NCI-H1092 (cell line): ENCODE measurements at places on chromosomes 5 and 9.

DNA sequence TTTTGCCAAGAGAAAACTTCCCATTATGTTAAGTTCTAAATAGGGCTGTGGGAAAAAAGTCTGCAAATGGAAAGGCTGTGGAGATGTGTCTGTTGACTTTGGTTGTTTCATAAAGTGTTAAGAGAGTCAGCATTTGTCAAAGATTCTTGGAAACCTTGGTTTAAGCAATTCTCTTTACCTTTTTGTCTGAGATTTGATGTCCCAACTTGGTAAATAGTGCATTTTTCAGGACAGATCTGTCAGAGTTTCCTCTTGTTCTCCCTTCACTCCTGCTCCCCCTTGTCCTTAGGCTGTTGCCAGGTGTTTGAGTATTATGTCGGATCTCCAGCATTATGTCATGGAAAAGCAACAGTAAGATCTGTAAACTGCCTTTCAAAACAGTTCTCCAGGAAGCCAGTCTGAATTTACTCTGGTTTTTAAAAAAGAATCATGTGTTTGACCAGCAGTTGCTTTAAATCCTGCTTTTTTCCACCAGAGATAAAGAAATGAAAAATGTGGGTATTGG lies 79.1 kb upstream of the ADAMTSL1 start:
- peak; percentile 17 for DNase-seq

DNA sequence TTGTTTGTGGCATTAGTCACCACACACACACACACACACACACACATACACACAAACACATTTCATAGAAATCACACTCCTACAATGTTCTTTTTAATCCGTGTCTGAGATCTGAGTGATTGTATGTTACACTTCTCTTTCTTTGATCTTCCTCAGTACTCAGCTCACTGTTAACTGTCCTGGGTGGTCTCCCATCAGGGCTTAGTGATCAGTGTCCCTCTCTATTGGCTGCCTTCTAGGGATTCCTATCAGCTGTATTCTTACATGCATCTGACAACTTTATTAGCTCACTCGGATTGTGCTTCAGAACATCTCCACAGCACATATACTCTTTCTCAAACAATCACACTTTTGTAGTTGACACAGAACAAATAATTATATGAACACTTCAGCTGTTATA lies 170.2 kb upstream of the POU5F2 start:
- no peak for DNase-seq

DNA sequence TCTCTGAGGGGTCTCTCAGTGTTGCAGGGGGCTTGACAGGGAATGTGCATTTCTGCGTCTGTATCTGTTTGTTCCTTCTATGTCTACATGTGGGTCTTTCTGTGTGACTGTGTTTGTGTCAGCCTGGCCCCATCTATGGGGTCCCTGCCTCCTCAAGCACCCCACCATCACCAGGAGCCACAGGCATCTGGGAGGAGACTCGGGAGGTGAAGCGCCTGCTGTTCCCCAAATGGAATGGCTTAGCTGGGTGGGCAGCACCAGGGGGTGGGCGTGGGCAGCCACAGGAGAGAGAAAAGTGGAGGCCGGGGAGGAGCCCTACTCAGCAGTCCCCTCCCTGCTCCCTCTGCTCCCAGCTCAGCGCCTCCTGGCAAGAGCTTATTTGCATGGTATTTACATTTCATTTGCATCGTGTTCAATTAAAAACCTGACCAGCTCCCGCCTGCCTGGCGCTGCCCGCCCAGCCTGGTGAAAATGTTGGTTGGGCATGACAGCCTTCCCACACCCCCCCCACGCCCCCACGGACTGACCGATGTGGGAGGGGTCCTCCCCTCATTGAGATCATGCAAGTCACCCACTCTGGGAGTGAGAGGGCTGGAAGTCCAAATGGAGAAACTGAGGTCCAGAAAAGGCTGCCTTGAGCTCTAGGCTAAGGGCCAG lies 50.5 kb downstream of the CXXC5 start:
- no peak for DNase-seq

DNA sequence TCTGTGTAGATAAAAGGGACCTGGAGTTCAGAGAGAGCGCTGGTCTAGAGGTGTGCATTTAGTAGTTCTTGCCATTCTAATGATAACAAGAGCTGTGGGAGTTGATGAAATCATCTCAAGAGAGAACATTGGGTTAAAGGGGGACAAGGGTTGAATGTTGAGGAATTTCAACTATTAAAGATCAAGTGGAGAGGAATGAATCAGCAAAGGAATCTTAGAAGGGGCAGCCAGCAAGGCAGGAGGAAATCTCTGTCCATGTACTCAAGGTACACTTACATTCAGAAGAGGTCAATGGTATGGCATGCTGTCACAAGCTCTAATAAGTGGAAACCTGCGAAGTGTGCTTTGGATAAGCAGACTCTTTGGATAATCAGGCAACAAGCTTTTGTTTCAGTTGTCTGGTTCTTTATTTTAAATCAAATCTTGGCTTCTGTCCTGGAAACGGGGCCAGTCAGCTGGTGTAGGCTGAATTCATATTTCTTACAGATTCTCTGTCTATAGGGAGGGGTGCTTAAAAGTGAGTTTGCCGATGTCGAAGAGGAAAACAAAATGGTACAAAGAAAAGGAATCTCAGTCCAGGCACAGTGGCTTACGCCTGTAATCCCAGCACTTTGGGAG lies 320.5 kb upstream of the CD180 start:
- no peak for DNase-seq

DNA sequence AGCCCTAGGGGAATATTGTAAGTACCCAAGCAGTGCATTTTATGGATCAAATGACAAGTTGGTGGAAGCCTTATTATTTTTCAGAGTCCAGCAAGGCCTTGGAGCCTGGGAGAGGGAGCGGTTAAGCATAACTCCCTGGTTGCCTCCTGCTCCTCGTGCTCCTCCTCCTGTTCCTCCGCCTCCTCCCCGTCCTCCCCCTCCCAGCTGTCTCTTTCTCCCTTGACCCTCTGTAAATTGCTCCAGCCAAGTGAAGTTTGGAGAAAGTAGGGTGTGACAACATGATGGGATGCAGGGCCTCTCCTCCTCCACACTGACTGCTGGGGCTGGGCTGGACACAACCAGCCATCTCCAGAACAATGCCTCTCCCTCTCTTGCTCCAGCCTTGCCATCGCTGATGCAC lies 586.9 kb downstream of the CCDC171 start:
- no peak for DNase-seq

- no peak for DNase-seq
Observed at GRCh38 chr5:130601-131131, 38.7 kb downstream of the PLEKHG4B start.

DNA sequence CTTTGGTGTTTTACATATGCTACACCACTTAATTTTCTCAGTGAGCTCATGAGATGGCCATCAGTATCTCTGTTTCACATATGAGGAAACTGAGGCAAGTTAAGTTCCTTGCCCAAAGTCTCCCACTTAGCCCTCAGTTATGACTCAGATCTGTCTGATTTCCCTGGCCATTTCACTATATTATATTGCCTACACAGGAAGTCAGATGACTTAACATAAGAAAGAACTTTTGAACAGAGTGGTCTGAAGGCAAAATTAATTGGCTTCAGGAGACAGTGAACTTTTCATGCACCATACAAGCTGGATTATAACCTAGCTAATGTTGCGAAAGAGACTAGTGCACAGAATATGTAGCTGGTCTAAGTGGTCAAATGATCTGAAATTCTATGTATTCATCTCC lies 221.6 kb downstream of the NFIB start:
- DNase-seq, result no peak

GRCh38 chr9:86682240-86682639 lies 265.1 kb downstream of the GAS1 start:
- no peak for DNase-seq

DNA sequence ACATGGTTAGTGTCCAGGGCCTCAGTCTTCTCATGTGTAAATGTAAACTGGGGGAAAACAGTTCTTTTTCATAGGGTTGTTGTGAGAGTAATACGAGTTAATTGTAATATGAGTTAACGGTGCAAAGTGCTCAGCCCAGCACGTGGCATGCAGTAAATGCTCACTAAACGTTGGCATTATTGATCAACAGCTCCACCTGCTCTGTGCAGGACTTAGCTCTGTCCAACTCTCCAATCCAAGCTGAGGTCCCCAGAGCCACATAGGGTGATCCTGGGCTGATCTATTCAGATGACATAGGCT lies 28.3 kb downstream of the SPOCK1 start:
- no peak for DNase-seq

- DNase-seq, result no peak
Observed at GRCh38 chr9:4750023-4750673, 9.1 kb upstream of the AK3 start.

- no peak for DNase-seq
Observed at GRCh38 chr5:36915653-36916052, 39.1 kb downstream of the NIPBL start.

DNA sequence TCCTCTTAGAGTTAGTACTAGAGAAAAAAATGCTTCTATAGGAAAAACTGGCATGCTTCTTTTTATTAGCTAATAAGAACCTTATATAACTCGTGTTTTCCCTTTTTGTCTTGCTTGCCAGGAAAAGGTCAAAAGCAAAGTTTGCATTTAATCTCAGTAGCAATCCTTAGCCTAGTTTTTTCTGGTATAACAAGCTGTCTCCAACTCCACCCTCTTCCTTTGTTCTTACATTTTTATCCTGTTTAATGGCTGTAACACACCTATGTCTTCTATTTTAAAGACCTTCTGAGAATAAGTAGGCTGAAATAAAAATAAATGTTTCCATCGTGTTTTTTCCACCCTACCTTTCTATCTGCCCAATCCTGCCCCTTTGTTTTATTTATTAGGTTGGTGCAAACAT lies 158.3 kb downstream of the SNCAIP start:
- no peak for DNase-seq

- DNase-seq, result no peak
Observed at GRCh38 chr5:68540798-68541590, 325.4 kb downstream of the PIK3R1 start.

DNA sequence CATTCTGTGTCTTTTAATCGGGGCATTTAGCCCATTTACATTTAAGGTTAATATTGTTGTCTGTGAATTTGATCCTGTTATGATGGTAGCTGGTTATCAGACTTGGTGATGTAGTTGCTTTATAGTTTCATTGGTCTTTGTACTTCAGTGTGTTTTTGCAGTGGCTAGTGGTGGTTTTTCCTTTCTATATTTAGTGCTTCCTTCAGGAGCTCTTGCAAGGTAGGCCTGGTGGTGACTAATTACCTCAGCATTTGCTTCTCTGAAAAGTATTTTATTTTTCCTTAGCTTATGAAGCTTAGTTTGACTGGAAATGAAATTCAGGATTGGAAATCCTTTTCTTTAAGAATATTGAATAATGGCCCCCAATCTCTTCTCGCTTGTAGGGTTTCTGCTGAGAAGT lies 156.9 kb downstream of the CNTLN start:
- no peak for DNase-seq

DNA sequence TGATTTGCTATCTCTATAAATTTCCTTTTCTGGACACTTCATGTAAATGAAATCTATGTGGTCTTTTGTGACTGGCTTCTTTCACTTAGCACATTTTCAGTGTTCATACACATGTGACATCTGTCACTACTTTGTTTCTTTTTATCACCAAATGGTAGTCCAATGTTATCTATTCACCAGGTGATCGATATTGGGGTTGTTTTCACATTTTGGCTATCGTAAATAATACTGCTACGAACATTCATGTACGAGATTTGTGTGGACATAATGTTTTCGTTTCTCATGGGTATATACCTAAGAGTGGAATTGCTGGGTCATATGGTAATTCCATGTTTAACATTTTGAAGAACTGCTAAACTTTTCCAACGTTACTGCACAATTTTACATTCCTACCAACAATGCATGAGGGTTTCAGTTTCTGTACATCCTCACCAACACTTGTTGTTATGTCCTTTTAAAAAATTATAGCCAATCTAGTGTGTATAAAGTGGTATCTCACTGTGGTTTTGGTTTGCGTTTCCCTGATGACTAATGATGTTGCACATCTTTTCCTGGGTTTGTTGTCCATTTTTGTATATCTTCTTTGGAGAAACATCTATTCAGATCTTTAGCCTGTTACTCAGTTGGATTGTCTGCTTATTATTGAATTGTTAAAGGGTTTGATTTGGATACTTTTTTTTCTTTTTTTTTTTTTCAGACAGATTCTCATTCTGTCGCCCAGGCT lies 263.0 kb downstream of the PDZD2 start:
- DNase-seq, result no peak

GRCh38 chr5:166123717-166124116 lies 2167.7 kb upstream of the WWC1 start:
- DNase-seq, result no peak

GRCh38 chr5:1048861-1049838 lies 40.5 kb downstream of the NKD2 start:
- no peak for DNase-seq

DNA sequence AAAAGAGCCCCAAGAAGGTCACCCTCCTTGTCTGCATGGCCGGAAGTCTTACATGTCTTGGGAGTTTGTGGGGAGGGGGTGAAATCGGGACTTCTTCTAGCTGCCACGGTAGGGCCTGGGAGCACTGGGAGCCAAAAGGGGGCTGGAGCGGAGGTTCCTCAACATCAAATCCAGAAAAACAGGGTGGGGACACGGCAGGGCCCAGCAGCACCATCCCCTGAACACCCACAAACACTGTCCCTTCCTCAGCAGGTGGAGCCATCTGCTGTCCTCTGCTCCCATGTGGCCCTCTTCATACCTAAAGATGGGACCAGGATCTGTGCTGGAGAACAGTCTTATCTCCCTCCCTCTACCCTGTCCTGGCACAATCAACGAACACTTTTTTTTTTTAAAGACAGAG lies 2.7 kb downstream of the TERT start:
- no peak for DNase-seq

DNA sequence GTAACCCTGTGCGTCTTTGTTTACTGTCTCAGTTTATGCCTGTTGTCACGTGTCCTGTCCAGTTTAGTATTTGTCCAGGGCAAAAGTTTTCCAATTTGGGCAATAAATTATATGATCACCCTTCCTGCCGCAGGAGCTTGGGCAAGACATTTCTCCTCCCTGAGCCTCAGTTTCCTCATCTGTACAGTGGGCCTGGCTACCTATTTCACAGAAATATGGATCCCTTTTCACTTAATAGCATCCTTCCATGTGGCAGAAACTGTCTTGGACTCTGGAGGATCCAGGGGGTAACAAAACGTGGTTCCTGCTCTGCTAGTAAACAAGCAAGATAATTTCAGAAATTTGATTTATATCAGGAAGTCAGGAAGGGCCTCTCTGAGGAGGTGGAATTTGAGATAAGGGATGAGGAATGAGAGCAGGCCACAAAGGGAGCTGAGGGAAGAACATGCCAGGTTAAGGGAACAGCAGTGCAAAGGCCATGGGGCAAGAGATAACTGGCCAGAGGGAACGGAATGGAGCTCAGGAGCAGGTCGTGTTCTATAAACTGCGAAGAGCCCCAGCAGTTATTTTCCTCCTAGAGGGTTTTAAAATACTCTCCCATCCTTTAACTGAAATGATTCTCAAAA lies 15.1 kb upstream of the PPARGC1B start:
- DNase-seq, result no peak

DNA sequence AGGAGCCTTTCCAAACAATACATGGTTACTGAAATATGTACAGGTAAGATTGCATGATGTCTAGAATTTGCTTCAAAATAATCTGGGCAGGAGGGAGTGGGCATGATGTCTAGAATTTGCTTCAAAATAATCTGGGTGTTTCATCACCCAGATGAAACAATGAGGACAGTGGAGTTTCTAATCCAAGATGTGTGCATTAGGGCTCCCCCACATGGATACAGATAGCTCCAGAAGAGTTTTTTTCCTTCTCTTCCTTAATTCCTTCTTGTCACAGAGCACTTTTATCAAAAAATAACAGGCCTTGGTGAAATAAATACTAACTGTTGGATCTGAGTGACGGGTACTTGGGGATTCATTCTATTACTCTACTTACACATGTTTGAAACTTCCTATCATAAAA lies 14.9 kb downstream of the ATOX1 start:
- DNase-seq, result no peak

GRCh38 chr5:59104400-59105127 lies 521.7 kb downstream of the RAB3C start:
- DNase-seq, result no peak
